ENCODE measurements at places on chromosomes 5 and 9.

DNA sequence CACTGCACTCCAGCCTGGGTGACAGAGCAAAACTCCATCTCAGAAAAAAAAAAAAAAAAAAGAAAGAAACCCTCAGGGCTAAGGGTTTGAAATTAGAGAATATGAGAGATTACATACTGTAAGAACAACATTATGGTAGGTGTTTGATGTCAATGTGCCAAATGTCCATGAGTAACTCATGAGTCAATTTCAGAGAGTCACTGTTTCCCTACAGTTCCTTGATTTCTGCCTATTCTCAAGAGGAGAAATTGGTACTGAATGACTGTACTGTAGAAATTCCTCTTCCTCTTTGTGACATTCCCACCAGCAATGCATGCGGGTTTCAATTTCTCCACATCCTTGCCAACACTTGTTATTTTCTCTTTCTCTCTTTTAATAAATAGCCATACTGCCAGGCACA, 35.2 kb downstream of the MARVELD2 start:
- DNase-seq = no peak

DNA sequence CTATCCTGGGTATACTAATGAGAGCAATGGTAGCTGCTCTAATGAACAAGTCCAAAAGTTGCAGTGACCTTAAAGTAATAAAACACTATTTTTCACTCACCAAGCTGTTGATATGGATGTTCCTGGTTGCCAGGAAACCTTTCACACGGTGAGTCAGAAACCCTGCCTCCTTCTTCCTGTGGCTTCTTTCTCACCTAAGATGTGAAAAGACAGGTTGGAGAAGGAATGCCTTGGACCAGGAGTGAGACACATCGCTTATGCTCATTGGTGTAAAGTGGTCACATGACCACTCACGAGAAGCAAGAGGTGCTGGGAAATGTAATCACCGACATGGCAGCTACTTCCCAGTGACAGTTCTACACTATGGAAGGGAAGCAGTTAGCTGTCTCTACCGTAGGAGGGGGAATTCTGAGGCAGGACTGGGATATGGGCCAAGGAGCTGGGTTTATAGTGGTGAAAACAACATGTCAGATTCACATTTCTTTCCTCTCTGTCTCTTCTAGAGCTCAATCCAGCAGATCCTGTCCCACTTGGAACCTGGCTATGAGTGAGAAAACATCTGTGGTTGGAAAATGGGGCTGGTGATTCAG, 320.4 kb upstream of the KLF4 start:
- no peak for DNase-seq

GRCh38 chr5:67123819-67124218, 72.8 kb downstream of the CD180 start:
- DNase-seq = no peak

DNA sequence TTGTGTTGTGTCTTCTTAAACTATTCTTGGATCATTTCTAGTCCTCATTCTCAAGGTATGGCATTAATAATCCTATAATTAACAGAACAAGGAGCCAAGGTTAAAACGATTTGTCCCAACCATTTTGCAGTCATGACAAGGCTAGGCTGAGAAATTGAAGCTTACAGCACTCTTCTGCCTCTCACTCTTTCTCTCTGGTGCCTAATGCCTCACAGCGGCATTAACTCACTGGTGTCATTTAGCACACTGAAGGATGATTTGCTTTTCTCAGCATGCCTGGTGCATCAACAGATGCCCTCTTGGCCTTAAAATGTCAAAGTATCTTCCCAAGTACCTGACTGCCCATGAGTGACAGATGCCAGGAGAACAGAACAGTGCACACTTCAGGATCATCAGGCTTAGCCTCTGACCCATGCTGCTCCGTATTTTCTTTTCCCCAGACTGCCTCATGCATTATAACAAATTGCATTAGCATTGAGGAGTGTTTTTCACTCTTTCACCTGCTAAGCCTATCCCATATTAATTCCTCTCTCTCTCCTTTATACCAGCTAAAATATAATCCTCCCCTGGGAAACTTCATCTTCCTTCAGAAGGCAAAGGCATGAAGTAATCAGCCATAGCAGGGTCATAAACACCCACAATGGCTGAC, 61.1 kb upstream of the SV2C start:
- no peak for DNase-seq

DNA sequence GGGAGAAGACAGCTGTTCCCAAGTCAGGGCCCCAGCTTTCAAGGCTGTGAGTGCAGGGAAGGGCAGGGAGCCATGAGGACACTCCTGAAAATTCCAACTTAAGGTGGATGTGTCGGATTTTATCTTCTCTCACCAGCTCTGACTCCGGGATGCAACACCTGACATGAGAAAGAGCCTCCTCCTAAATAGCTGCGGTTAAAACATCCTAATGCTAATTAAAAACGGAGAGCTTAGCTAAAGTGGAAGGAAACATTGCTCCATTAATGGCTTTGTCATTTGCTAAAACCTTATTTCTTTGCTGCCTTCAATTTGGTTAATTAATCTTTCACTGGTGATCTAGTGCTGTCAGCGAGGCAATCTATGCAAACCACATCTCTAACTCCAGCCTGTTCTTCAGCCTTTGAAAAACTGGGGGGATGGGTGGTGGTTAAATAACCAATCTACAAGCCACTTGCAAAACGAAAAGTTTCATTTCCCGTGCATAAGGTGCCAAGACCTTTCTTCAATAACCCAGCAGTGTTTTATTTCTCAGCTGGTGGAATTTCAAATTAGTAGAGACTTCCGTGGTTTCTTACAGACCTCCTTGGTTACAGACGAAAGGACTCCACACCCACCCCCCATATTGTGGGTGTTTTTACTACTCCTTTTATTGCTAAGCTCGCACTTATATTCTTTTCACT, 379.6 kb downstream of the MLLT3 start:
- DNase-seq = no peak

DNA sequence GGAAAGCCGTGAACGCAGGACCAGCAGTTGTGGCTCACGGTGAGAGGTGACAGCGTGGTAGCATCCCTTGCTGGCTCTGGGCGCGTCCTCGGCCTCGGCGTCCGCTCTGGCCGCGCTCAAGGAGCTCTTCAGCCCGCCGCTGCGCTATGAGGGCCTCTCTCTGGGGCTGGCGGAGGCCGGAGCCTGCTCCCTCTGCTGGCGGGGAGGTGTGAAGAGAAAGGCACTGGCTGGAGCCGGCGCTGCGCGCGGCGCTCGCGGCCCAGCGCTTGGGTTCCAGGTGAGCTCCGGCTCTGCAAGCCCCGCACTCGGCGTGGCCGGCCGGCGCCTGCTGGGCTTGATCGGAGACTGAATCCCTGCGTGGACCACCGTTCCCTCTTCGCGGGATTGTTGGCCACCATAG, 705.6 kb downstream of the SEMA5A start:
- no peak for DNase-seq

- DNase-seq = no peak
Observed at GRCh38 chr5:65030056-65030455, 261.3 kb downstream of the CWC27 start.

GRCh38 chr9:28770226-28770625, 1196.9 kb upstream of the C9orf72 start:
- no peak for DNase-seq

Measured in type B pancreatic cell (in vitro differentiated cells).